Activated gamma-delta T cell treated with anti-CD3 and anti-CD28 coated beads, Interleukin-2, amount 50 U/mL, for 16 hours (primary cell): ENCODE measurements at places on chromosomes 4 and X.

GRCh38 chrX:69493766-69494165, 10.4 kb upstream of the NALF2 start:
- DNase-seq = no peak

DNA sequence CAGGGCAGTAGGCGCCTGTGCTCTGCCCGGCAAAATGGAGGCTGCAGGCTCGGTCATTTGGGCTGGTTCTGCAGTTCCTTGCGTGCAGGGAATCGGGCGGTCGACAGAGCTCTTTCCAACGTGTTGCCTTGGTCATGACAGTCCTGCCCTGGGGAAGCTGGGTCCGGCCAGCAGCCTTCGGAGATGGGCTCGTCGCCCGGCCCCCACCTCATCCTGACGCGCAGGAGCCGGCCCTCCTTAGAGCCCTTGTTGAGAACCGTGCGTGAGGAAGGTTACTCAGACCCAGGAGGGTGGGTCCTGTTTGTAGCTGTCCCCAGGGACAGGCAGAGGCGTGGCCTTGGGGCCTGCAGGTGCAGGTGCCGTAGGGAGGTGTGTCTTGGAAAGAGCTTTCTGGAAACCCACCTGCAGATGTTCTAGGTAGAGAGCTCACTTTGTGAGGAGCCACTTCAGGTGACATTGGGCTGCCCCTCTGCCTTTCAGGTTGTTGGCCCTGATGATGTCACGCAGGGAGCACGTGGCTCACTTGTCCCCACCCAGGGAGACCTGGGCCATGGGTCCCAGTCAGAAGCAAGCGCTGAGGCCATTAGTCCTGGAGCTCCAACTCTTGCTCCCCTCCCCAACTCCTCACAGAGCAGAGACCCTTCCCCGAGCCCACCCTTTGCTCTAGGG, 15.2 kb upstream of the HGFAC start:
- no peak for DNase-seq

GRCh38 chrX:39779952-39780783, 317.6 kb downstream of the BCOR start:
- DNase-seq = no peak

DNA sequence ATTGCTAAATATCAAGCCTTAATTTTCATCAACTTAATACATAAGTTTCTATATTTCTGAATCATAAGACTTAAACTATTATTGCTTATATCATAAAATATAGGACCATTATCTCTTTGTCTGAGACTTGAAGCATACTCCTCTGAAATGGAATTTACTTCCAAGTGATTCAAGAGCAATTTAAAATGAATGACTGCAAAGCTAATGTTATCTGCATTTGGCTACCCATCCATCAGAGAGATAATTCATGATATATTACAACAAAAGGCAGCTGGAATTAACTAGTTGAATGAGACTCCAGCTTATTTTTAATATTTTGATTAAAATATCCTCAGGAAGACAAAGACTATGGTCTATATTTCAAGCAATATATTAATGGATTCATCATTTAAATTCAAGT, 208.6 kb downstream of the UNC5C start:
- no peak for DNase-seq

DNA sequence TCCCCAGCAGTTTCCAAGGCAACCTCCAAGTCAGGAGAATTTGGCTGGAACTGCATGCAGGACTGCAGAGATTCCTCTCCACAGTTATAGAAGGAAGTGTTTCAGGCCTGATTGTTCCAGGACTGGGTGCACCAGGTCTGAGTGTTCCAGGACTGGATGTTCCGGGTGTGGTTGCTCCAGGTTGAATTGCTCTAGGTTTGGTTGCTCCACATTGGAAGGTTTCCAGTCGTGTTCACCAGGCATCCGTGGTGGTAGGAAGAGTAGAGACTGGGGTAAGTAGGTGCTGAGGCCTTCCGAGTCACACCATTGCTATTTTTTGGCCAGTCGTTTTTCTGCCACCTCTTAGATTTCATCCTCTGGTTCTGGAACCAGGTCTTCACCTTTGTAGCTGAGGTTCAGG, 105.4 kb downstream of the MSN start:
- DNase-seq = no peak
